Daoy (cell line): ENCODE measurements at places on chromosomes 13 and 19. TPM values are rescaled to one million over a fixed set of nuclear protein-coding genes. Genes with fewer than 3 reads are reported as not detected.

DNA sequence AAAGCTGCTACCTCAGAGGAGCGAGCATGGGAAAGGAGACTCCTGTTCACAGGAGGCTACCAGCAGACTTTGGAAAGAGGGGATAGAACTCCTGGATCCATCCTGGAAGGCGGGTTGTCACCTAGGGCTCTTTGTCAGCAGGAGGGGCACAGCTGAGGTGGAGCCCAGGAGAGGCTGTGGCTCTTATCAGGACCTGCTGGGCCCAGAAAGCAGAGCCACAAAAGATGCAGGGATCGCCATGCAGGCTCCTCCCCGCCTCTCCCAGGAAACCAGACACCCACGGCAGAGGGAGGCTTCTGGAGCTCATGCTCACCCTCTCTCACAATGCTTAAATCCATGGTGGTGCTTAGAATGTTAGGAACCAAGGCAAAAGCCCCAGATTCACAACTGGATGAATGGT, 994.2 kb downstream of the UQCRFS1 start:
- DNase-seq = no peak

DNA sequence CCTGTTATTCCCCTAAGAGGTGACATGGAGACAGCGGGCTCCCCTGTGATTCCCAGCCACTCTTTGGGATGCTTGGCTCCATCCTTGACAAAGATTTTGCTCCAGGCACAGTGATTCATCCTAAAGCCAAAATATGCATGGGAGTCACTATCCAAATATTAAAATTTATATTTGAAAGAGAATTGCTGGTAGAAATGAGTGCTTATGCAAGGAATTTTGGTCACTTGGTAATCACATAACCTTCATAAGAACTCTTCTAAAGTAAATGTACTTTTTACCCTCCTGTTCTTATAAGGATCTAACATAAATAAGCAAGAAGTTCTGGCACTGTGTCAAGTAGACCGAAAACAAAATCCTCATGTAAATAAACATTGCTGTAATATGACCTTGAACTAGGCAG, 385.8 kb downstream of the ITGBL1 start:
- DNase-seq = peak; percentile 31

DNA sequence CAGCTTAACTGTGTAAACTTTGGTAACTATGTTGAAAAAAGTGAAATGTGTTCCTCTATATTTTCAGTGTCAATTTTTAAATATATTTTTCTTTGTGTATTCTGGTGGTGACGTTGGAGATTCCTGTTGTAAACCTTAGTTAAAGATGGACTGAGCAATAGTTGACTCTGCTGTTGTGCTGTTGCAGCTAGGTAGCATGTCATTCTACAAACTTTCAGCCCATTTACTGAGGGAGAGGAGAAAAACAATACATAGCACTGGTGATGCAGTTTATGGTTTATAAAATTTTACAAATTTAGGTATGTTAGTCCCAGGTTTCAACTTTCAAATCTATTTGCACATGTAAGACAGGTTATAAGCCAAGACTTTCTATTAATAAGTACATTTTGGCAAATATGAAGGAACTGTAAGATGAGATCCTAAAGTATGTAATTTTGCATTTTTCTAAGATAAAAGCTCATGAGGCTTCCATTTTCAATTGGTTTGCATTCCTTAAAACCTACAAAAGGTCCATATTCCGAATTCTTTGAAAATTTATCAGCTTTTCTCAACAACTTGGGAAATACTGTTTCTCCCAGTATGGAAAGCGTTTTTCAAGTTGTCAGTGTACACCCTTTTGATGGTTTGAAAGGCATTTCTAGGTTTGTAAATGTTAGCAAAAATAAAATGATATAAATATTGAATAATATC, 1.5 kb downstream of the NDFIP2 start:
- no peak for DNase-seq

The CERS1 gene
- 0.45 TPM in 1 of 2 replicates, not detected in the other for total RNA-seq

DNA sequence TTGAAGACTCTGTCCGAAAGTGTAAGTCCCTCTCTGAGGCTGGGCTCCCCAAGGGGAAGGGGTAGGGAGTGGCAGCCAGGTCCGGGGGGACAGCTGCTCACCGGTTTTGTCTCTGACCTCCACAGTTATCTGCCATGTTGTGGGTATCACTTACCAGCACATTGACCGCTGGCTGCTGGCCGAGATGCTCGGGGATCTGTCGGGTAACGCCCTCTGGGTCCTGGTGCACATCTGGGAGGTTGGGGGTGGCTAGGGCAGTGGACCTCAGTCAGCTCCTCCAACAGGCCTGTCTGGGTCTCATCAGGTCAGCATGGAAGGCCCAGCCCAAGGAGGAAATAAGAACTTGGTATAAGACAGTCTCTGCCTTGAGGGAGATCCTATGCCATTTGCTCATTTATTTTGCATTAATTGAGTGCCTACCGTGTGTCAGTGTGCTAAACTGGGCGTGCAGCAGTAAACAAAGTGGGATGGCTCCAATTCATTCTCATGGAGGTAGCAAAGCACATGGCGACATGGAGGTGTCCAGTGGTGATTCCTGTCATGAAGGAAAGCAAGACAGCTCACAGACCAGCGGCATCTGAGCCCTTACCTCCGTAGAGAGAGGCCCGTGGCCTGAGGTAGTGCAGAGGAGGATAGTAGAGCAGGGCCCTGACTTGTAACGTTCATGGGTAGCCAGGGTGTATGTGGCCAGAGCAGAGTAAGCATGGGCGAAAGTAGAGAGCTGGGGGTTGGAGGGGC, 13.7 kb downstream of the EIF3K start:
- no peak for DNase-seq

The MAP4K1 gene
- total RNA-seq = 0.11 TPM in 1 of 2 replicates, not detected in the other

GRCh38 chr13:99303863-99304521, 3.2 kb downstream of the GPR183 start:
- DNase-seq = peak; percentile 63

The SLC46A3 gene
- 7.1 and 12.7 TPM in 2 replicates for total RNA-seq

DNA sequence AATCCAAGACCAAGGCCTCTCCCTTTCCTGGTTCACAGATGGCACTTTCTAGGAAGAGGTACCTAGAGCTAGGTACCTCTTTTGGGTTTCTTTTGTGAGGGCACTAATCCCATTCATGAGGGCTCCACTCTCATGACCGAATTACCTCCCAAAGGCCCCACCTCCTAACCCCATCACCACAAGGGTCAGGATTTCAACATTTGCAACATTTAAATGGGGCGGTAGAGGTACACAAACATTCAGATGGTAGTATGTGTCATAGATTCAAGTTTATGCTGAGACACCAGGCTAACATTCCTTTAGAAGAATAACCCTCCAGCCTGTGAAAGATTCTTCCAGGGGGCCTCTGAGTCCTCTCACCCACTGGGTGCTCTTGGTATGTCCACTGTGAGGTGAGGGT, 116.3 kb downstream of the FOXO1 start:
- no peak for DNase-seq

DNA sequence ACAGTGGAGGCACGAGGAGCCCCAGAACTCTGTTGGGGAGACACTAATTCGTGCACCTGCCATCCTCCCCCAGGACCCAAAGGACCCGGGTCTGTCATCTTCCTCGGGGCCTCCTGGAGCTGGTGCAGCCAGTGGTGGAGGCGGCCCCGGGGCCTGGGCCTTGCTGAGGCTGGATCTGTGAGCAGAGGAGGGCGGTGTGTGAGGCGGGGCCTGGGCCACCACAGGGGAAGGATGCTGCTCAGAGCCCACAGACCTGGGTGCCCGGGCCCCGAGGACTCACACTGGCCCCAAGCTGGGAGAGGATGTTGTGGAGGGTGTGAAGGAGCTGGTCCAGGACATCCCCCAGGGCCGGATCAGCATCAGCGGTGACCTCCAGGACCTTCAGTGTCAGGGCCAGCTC, 8.3 kb downstream of the IFNL3 start:
- no peak for DNase-seq

The PCP2 gene
- not detected in 2 replicates for total RNA-seq

The CAPN12 gene
- total RNA-seq = not detected in 2 replicates

DNA sequence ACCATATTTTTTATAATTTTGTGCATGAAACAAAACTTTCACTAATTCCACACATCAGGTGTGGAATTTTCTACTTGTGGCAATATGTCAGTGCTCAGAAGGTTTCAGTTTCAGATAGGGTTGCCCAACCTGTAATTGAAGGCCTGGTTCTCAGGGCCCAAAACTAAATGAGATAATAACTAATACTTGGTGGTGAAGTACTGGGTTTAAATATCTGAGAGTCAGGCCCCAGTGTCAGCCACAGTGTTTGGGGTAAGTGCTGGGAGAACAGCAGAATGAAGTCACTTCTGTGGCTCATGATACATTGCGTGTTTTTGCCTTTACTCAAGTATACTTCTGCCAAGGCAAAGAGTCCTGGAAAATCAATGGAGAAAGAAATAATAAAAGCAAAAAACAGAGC, 5.6 kb downstream of the SAFB start:
- no peak for DNase-seq

The SLC25A42 gene
- 1.3 and 6.2 TPM in 2 replicates for total RNA-seq

The APOC4 gene
- not detected in 2 replicates for total RNA-seq

GRCh38 chr19:33297401-33298145, 4.8 kb downstream of the CEBPA start:
- no peak for DNase-seq

The ZNF550 gene
- 9.7 and 34.5 TPM in 2 replicates for total RNA-seq

DNA sequence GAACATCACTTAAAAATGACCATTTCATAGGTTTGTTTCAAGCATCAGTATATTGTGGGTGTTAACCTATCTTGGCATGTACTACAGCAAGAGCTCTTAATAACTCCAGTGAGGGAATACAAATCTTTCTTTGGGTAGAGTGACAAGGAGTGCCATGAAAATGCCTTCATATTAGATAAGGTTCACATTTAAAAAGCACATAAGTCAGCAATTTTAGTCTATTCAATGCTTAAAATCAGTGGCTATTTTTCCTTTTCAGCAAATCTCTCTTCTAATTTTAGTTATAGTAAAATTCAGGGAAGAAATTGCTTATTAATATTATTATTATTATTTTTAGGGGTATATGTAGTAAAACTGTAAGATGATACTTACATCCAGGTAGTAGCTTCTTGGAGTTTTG, 291.1 kb downstream of the GPC6 start:
- no peak for DNase-seq

The CEACAM20 gene
- total RNA-seq = not detected in 2 replicates

The CELF5 gene
- 0.06 TPM in 1 of 2 replicates, not detected in the other for total RNA-seq

DNA sequence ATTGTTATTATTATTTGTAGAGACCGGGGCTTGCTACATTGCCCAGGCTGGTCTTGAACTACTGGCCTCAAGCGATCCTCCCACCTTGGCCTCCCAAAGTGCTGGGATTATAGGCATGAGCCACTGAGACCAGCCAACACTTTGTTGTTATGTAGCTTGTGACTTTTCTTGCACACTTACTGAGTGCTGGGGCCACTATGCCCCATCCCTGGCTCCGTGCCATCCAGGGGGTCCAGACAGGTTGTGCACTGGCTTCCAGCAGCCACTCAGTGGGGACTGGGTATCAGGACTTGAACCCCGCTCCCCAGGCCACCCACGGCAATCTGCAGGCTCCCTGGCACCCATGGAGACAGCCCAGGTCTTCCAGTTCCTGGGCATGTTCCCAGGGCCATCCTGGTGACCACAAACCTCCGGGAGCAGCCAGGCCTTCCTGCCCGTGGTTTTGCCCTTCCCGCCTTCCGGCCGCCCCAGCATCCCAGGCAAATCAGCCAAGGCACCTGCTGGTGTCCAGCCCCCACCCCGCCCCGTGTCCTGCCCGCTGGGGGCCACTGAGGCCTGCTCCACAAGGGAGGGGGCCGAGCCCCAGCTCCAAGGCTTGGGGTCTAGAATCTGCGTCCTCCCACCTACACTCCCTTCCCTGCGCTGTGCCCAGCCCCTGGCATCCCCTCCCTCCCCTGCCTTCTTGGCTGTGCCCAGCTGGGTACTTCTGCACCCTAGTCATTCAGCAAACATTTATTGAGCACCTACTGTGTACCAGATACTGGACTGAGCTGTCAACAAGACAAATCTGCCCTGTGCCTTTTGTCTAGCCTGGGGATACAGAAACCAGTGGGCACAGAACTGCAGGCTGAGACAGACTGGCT, 23.7 kb upstream of the SEMA6B start:
- DNase-seq = peak; percentile 73

- peak; percentile 28 for DNase-seq
These were observed at the start of gene ZNF541 for GRCh38 chr19:47573071-47574026. Gene ZNF541 (minus strand): TSS chr19:47573148. CDS start chr19:47555856, 17,292 bp downstream.

DNA sequence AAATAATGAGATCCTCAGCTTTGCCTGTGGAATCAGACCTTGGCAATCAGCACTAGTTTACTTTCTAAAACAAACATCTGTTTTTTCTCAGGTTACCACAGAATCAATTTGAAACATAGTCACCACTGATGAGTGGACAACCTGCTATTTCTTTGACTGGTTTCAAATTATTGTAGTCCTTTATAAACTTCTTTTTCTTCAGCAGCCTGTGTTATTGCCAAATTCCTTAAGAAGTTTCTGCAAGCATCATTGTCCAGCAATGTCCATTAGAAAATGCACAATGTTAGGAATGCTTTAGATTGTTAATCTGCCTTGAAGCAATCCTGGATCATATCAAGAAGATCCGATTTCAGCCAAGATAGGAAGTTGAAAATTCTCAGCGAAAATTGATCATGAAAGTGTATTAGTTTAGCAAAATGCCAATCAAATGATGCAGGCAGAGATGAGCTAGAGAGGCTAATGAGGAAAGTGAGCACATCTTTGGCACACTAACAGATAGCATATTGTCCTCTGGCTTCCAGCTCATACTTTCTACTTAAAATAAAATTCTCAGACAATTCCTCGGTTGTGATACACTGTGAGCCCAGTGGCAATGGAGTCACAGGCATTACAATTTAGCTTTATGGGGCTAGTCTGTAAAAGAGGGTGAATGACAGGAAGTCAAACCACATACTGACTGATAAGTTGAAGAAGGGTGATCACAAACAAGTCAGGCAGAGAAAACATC, 270.6 kb downstream of the SLITRK6 start:
- DNase-seq = no peak

DNA sequence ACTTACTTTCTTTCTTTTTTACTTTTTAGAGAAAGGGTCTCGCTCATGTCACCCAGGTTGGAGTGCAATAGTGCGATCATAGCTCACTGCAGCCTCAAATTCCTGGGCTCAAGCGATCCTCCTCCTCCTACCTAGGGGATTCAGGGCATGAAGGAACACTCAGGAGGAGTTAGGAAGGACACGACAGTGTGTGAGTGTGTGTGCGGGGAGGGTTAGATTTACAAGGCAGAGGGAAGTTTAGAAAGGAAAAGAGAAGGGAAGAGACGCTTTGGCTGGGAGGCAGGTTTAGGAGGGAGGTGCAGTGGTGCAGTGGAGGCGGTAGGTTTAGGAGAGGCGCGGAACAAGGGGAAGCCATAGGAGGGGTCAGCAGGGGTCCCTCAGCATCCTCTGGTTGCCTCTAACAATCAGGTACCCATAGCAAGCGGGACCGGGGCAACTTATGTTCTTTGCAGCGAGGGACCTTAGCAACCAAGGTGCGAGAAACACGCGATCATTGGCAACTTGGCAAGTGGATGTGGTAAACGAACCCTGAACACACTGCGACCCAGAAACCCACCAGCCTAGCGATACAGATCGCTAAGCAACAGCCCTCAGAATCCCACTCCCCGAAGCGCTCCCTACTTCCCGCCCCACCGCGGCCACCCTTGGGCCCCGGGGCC, 501 bp downstream of the SIRT2 start:
- no peak for DNase-seq

GRCh38 chr19:55312621-55313512, 12.3 kb downstream of the TMEM150B start:
- DNase-seq = no peak

The KRTDAP gene
- total RNA-seq = not detected in 2 replicates
